A549 treated with RU486 at 1 μM for 4 hours (cell line): ENCODE measurements at places on chromosomes 11 and 22. TPM values are rescaled to one million over a fixed set of nuclear protein-coding genes. Genes with fewer than 3 reads are reported as not detected.

ACR gene
- total RNA-seq: 0.25 TPM in 1 of 5 replicates, not detected in the others

OR8A1 gene
- total RNA-seq: not detected in 5 replicates

MMP3 gene
- total RNA-seq: 0.31 to 0.45 TPM in 2 of 5 replicates, not detected in the others

AQP11 gene
- total RNA-seq: 1.5 to 3.3 TPM (median 2.6 TPM) in 5 replicates

OR2D2 gene
- not detected in 5 replicates for total RNA-seq

OR52N4 gene
- total RNA-seq: not detected in 5 replicates

RPS19BP1 gene
- total RNA-seq: 86.8 to 113 TPM (median 105 TPM) in 5 replicates

APIP gene
- 21.2 to 29.9 TPM (median 24.5 TPM) in 5 replicates for total RNA-seq

OR52A1 gene
- not detected in 5 replicates for total RNA-seq

CELSR1 gene
- 19.9 to 27.8 TPM (median 26.0 TPM) in 5 replicates for total RNA-seq

MUC6 gene
- 0.01 TPM in 2 of 5 replicates, not detected in the others for total RNA-seq

MFRP gene
- total RNA-seq: not detected in 5 replicates

OR2AT4 gene
- total RNA-seq: not detected in 5 replicates

FBLN1 gene
- 31.9 to 55.2 TPM (median 45.2 TPM) in 5 replicates for total RNA-seq

PKNOX2 gene
- not detected in 5 replicates for total RNA-seq

DENND5A gene
- 42.7 to 53.4 TPM (median 43.9 TPM) in 5 replicates for total RNA-seq

OPCML gene
- not detected in 5 replicates for total RNA-seq

SNX32 gene
- total RNA-seq: 0.07 TPM in 1 of 5 replicates, not detected in the others

NCAM1 gene
- total RNA-seq: not detected in 5 replicates

E2F8 gene
- total RNA-seq: 5.2 to 7.2 TPM (median 6.1 TPM) in 5 replicates

CRYBA4 gene
- total RNA-seq: not detected in 5 replicates

WBP2NL gene
- 0.06 to 0.14 TPM in 2 of 5 replicates, not detected in the others for total RNA-seq

CCDC88B gene
- 9.8 to 13.4 TPM (median 12.1 TPM) in 5 replicates for total RNA-seq

GGTLC2 gene
- not detected in 5 replicates for total RNA-seq

C11orf21 gene
- total RNA-seq: not detected in 5 replicates

APOBEC3B gene
- 29.1 to 36.5 TPM (median 30.0 TPM) in 5 replicates for total RNA-seq

LARGE2 gene
- total RNA-seq: 1.4 to 3.5 TPM (median 2.6 TPM) in 5 replicates

TEF gene
- total RNA-seq: 0.90 to 1.1 TPM (median 1.0 TPM) in 5 replicates

MICAL2 gene
- total RNA-seq: 81.2 to 108 TPM (median 90.8 TPM) in 5 replicates

MOV10L1 gene
- not detected in 5 replicates for total RNA-seq

CBLIF gene
- not detected in 5 replicates for total RNA-seq

EFCAB6 gene
- 0.16 to 0.99 TPM (median 0.36 TPM) in 5 replicates for total RNA-seq

F2 gene
- total RNA-seq: 2.0 to 3.4 TPM (median 2.2 TPM) in 5 replicates

HPX gene
- total RNA-seq: 0.32 to 0.75 TPM (median 0.62 TPM) in 5 replicates

FOLR1 gene
- not detected in 5 replicates for total RNA-seq

SCT gene
- not detected in 5 replicates for total RNA-seq

RASL10A gene
- 0.16 to 0.35 TPM (median 0.16 TPM) in 3 of 5 replicates, not detected in the others for total RNA-seq

CALCA gene
- total RNA-seq: 0.09 TPM in 1 of 5 replicates, not detected in the others

P2RY2 gene
- 7.5 to 12.3 TPM (median 10.2 TPM) in 5 replicates for total RNA-seq
